ENCODE measurements at places on chromosomes 3 and 15.

DNA sequence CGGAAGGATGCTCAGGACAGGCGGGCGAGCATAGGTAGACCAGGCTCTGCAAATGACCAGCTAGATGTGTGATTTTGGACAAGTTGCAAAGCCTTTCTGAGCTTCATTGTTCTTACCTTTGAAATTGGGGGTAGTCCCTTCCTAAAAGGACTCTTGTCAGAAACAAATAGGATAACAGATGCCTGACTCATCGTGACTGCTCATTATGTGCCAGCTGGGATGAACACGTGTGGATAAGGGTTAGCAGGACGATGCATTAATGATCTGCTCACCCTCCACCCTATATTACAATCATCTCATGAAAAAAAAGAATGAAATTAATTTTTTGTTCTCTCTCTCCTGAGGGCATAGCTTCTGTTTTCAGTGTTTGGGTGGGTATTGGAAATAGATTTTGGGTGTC lies 223.4 kb downstream of the NR2F2 start:
- no peak for DNase-seq

DNA sequence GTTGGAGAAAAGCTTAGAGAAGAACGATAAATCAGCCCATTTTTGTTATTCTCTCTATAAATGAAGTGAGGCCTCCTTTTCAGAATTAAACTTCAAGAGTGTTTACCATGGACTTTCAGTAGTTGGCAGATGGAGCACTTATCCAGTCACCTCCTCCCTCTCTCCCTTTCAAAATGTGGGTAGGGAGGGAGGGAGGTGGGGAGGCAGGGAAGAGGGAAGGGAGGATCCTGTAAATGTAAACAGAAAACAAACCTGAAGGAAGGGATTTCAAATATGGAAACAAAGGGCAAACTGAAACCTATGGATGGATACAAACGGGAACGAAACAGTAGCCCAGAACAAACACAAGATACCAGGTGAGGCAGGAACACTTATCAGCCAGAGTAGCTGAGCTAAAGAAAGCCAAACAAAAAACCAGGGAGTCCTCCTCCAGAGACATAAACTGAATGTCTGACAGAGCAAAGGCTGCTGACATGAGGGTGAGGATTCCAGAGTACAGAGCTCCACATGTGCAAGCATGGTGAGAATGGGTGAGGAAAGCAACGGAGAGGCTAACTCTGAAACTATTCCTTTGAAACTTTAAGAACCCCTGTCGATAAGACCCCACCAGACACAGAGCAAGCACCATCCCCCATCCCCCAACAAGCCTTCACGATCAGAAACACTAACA lies 41.0 kb upstream of the GP5 start:
- peak; percentile 6 for DNase-seq

GRCh38 chr3:194617827-194618226 lies 15.4 kb downstream of the TMEM44 start:
- no peak for DNase-seq

DNA sequence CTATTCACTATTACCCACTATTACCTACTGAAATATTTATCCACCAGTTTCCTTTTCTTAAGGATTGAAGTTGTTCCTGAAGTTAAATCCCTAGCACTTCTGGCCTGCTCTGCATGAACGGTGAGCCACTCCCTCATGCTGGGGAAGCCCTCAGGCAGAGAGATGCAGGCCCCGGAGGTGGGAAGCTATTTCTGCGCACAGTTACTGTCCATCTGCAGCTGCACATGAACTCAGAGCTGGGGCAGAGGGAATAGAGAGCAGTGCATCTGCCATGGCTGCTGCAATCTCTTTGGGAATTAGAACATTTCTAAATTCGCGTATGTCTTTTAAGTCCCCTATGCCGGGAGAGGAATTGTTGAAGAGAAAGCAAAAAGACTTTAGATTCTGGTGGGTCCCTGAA lies 6.3 kb upstream of the GALNT15 start:
- DNase-seq = no peak

DNA sequence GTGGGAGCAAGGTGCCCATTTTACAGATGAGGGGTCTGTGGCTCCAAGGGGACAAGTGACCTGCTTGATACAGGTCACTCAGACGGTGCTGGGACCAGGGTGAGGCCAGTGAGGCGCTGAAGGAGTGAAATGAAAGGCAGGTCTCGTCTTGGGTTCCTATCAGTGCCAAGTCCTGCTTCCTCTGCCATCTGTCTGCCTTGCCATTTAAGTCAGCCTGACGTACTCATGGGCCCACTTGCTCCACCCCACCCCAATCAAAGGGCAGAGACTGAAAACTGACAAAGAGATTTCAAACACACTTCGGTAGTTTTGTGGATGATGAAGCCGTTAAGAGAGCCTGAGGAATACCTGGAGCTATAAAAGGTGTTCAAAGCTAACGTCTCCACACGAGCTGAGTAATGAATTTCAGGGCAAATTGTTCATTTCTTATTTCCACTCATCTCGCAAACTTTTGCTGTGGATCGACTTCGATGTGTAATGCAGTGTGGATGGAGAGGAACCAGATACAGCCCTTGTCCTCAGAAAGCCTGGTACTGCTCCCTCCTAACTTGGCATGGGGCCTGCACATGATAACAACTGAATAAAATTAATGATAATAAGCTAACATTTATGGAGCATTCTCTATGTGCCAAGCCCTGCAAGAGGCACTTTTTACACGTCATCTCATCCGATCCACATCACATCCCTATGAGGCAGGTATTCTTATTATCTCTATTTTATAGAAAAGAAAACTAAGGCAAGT lies 36.6 kb downstream of the ATP2B2 start:
- no peak for DNase-seq

DNA sequence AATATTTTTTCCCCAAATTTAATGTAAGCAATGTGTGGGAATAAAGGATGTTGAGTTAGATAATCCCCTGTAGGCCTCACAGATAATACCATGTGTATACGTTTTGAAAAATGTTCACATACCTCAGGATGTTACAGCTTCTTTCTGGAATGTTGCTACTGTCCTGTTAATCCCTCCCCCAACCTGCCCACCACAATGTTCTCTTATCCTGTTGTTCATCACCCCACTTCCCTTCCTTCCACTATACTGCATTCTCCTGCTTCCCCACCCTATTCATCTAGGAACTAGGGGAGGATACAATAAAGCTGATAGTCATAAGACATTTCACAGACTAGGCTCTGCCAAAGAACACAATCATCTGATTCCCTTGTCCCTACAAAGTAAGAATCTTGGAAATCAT lies 92.1 kb downstream of the IGF2BP2 start:
- DNase-seq = no peak

- DNase-seq = no peak
Measured at GRCh38 chr3:143472731-143473523, 353.4 kb downstream of the CHST2 start.

- peak; percentile 27 for DNase-seq
Measured at GRCh38 chr15:29115093-29115991, 154.3 kb downstream of the NSMCE3 start.

- no peak for DNase-seq
Measured at GRCh38 chr15:62112616-62113593, 46.1 kb downstream of the C2CD4A start.

DNA sequence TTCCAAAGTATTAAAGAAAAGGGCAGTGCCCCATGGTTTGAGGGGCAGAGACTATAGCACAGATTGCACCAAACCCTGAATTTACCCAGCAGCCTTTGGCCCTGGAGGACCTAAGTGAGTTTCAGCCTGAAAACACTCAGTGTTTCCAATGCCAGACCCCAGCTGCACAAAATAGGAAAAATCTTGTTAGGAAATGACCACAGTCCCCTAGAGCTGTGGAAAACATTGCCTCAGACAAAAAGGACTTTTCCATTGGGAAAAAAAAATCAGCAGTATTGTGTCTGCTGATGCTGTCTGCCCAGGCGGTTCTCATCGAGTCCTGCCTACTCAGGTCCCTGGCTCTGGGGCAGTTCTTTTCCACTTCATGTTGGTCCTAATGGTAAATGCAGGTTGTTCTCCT lies 121.7 kb upstream of the DLG1 start:
- no peak for DNase-seq

GRCh38 chr15:31004220-31004733 lies 12.8 kb upstream of the MTMR10 start:
- DNase-seq = no peak

GRCh38 chr3:142577696-142578328 lies 721 bp downstream of the ATR start:
- no peak for DNase-seq

GRCh38 chr3:18112674-18113375 lies 312.3 kb downstream of the SATB1 start:
- no peak for DNase-seq

DNA sequence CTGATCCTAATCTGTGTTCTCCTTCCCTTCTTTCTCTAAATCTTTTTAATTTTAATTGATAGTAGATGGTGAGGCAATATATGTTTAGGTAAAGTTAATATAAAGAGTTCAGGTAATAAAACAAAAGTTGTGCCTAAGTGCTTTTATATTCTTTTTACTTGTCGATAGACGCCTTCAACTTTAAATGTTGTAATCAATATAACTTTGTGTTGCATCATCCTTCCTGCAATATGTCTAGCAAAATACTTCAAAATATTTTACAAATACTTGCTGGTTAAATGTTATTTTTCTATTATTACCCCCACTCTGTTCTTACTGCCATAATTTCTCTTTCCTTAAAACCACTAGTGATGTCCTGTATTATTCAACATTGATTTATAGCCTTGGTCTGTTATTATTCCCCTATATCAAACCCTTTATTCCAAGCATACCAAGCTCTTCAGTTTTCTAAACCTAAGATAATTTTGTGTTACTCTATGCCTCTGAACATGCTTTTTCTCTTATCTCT lies 92.4 kb downstream of the NAALADL2 start:
- no peak for DNase-seq

DNA sequence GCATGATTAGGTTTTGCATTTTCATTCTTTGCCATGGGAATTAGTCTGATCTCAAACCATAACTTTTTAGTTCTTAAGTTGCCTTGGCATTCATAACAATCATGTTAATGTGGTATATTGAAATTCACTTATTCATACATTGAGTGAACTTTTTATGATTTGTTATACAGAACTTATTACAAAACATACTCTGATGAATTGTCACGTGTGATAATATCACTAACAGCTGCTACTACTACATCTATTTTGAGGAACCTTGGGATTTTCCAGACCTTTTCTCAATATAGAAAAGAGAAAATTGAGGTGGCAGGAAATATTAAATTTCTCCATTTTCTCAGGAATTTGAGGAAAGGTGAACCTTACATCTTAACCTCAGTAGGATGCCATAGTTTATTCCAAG lies 9.2 kb downstream of the LXN start:
- no peak for DNase-seq

GRCh38 chr3:185114756-185115155 lies 38.1 kb downstream of the C3orf70 start:
- DNase-seq = no peak

GRCh38 chr3:31505371-31506048 lies 27.2 kb upstream of the STT3B start:
- DNase-seq = no peak

DNA sequence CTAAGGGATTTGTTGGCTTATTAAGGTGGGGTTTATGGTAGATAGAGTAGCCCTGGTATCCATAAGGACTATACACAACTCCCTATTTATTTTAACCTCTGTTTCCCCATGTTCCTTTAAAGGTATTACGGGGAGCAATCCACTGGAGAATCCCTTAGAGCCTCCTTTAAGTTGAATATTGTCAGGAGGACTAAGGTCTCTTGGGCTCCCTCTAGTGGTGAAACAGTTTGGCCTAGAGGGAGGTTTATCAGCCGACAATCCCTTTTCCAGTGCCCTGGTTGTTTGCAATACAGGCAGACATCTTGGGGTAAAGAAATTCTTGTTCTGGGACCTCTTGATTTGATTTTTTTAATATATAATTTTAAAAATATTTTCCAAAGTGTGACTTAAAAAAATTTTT lies 12.9 kb downstream of the OPA1 start:
- DNase-seq = peak; percentile 39

DNA sequence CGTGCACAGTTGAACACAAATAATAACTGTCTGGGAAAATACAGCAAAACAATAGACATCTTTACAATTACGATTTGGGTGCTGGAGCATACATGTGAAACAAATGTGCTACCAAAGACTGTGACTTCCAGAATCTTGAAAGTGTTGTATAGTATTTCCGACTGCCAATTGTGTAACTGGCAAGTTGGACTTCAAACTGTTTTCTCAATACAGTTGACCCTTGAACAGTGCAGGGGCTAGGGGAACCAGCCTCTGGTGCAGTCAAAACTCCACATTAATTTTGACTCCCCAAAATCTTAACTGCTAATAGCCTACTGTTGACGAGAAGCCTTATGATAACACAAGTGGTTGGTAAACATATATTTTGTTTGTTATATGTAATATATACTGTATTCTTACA lies 904.2 kb downstream of the EPHA3 start:
- DNase-seq = no peak

- DNase-seq = no peak
Measured at GRCh38 chr3:31966978-31967591, 14.0 kb downstream of the OSBPL10 start.

DNA sequence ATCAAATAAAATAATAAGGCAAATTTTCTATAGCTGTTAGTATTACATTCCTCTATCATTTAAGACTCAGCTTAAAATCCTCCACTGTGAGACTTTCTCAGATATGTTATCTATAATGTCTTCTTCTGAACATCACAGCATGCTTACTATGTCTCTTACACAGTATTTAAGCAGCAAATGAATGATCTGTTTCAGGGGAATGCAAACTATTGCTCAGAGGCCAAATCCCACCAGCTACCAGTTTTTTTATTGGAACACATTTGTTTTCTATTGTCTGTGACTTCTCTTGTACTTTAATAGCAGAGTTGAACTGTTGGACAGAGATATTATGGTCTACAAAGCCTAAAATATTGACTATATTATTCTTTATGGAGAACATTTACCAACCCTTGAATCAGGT lies 59.6 kb downstream of the C3orf38 start:
- DNase-seq = no peak

- peak; percentile 22 for DNase-seq
Measured at GRCh38 chr3:148737104-148737530, 39.4 kb downstream of the AGTR1 start.

GRCh38 chr3:187902041-187902471 lies 156.8 kb upstream of the BCL6 start:
- no peak for DNase-seq

- peak; percentile 88 for DNase-seq
Measured at GRCh38 chr15:41621200-41622193, 38.7 kb upstream of the MGA start.

- DNase-seq = no peak
Measured at GRCh38 chr15:73765778-73766177, 12.6 kb upstream of the INSYN1 start.

DNA sequence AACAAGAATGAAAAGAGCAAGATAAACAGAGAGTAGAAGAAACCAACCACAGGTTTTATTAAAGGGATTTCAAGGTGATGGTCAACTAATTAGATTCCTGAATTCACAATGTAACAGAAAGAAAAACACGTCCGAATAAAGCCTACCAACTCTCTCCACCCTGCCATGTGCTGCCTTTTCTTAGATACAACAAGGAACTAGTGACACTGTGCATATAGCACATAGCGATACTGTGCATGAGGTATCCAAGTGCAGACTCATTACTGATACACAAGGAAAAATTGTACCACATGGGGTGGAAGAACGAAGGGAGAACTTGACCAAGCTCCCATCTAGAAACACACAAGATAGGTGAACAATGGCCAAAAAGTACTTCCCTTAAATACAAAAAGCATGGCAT lies 154.6 kb downstream of the MAGI1 start:
- DNase-seq = no peak

GRCh38 chr15:68515371-68516095 lies 63.3 kb upstream of the CORO2B start:
- no peak for DNase-seq

- no peak for DNase-seq
Measured at GRCh38 chr15:91925794-91926193, 72.3 kb downstream of the SLCO3A1 start.

All from HuH-7 (cell line).